ENCODE measurements at places on chromosomes 11 and 22.

- DNase-seq = no peak
Observed at GRCh38 chr11:81829976-81830375, 903.7 kb downstream of the FAM181B start.

DNA sequence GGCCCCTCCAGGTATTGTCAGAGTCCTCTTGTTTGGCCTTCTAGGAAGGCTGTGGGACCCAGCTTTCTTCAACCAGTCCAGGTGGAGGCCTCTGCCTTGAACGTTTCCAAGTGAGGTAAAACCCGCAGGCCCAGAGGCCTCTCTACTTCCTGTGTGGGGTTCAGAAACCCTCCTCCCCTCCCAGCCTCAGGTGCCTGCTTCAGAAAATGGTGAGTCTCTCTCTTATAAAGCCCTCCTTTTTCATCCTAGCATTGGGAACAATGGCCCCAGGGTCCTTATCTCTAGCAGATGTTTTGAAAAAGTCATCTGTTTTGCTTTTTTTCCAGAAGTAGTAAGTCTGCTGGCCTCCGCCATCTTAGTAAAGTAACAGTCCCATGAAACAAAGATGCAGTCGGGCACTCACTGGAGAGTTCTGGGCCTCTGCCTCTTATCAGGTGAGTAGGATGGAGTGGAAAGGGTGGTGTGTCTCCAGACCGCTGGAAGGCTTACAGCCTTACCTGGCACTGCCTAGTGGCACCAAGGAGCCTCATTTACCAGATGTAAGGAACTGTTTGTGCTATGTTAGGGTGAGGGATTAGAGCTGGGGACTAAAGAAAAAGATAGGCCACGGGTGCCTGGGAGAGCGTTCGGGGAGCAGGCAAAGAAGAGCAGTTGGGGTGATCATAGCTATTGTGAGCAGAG, at the start of gene CD3E:
TSS of gene CD3E (plus strand) at position 163 of the 681 bp plus-strand sequence. CDS start at position 386, 223 bp downstream.
- no peak for DNase-seq

- no peak for DNase-seq
Observed at GRCh38 chr11:8905528-8906165, 5.3 kb upstream of the AKIP1 start.

- no peak for DNase-seq
Observed at GRCh38 chr22:28813772-28814518, 13.6 kb upstream of the XBP1 start.

DNA sequence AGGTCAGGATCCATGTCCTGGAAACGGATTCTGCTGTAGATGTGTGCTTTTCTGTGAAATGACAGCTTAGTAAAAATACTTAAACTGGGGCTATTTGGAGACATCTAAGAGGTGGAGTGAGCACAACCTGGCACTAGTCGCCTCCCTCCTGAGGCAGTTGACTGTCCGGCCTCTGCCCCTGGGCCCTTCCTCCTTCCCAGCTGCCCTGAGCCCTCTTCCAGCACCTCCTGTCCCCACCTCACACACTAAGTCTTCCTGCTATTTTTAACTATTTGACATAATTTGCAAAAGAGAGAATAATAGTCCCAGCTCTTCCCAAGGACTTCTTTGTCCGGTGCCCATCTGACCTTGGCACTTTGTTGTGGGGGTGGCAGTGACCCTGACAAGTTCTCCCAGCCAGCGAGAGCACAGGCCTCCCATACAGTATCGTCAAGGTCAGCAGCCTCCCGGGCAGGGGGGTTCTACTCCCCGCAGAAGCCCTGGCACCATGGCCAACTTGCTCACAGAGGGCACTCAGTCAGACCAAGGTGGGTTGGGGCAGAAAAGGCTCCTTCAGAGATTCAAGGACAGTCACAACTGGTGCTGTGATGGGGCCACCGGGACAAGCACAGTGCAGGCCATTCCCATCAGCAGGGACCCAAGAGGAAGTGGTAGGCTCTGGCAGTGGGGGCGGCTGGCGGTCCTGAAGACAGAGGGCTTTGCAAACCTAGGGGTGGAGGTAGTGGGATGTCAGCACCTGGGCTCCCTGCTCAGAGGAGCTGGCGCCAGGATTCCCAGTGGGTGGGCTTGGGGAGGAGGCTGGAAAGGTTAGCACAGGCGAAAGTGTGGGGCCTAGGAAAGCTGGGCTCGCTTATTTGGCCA, 5.5 kb upstream of the NEAT1 start:
- DNase-seq = no peak

DNA sequence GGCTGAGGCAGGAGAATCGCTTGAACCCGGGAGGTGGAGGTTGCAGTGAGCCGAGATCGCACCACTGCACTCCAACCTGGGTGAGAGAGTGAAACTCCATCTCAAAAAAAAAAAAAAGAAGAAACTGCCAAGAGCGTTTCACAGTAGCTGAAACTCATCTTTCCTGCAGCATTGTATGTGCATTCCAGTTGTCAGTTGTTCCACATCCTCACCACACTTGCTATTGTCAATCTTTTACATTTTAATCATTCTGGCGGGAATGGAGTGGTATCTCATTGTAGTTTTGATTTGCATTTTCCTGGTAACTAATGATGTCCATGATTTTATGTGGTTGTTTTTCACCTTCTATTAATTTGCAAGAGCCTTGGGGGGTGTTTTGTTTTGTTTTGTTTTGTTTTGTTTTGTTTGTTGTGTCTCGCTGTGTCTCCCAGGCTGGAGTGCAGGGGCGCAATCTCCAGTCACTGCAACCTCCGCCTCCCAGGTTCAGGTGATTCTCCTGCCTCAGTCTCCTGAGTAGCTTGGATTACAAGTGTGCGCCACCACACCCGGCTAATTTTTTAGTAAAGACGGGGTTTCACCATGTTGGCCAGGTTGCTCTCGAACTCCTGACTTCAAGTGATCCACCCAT, 8.1 kb upstream of the GNB1L start:
- DNase-seq = no peak

GRCh38 chr11:90250970-90251369, 28.1 kb upstream of the CHORDC1 start:
- no peak for DNase-seq

GRCh38 chr11:69535908-69536307, 54.4 kb downstream of the LINC01488 start:
- no peak for DNase-seq

GRCh38 chr11:133547808-133548494, 15.7 kb upstream of the OPCML start:
- no peak for DNase-seq

DNA sequence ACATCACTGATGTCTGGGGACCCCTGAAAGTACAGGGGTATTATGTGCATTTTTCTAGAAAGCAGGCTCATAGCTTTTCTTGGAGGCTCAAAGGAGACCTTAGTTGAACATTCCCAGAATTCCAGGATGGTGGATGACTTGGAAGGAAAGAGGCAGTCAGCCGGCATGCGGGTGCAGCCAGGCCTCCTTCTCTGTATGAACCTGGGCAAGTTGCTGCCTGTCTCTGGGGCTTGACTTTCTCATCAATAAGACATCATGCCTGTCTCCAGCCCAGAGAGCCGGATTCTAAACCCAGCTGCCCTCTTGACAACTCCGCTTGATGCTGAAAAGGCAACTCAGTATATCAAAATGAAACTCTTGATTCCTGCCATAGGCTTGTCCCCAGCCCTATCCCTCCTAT, 12.6 kb downstream of the MS4A15 start:
- DNase-seq = no peak

DNA sequence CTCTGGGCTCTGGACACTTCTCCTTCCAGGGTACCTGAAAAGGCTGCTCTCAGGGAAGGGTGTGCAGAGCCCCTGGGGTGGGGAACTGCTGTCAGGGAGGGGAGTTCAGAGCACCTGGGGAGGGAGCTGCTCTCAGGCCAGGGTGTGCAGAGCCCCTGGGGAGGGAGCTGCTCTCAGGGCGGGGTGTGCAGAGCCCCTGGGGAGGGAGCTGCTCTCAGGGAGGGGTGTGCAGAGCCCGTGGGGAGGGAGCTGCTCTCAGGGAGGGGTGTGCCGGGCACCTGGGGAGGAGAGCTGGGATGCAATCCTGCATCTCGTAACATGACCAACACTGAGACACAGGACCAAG, 764.2 kb downstream of the BRD1 start:
- no peak for DNase-seq

DNA sequence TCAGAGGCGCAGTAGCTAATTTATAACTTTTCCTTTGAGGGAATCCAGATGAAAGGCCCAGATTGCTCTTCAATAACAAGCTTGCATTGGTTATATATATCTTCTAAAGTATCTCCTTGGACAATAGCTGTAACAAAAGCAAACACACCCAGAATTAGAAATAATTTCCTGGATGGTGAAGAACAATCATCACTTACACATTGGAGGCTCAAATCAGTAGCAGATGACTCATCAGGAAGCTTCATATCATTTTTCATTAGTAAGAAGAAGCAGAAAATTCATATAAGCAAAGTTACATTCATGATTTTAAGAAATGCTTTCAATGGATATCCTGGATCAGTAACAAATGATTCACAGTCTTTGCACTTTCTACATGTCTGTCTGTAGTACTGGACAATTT, 173.6 kb upstream of the CCDC90B start:
- DNase-seq = no peak

DNA sequence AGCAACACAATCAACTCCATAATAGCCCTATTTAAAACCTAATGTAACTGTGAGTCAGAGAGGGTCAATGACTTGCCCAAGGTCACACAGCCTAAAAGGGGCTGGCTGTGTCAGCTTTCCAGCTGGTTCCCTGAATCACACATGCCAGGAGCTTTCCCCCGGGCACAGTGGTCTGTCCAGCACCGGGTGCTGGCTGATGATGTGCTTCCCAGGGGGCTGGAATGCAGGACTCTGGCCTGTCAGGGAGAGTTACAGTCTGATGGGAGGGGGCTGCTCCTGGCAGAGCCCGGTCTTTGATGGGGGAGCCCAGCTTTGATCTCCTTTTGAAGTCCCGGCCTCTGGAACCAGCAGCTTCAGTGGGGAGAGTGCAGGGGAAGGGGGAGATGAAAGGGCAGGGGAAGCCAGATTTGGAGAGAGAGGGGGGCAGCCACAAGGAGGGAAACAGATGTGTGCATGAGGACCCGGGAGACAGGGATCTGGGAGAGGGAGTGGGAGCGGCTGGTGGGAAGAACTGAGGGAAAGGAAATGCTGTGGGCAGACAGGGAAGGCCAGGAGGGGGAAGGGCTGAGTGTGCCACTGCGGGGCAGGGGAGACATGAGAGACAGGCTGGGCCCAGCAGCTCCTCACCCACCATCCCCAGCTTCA, 102.7 kb downstream of the NECTIN1 start:
- DNase-seq = no peak

GRCh38 chr11:47288066-47288465, 18.1 kb downstream of the MADD start:
- DNase-seq = no peak

- no peak for DNase-seq
Observed at GRCh38 chr22:32232191-32232830, 22.8 kb downstream of the SLC5A4 start.

DNA sequence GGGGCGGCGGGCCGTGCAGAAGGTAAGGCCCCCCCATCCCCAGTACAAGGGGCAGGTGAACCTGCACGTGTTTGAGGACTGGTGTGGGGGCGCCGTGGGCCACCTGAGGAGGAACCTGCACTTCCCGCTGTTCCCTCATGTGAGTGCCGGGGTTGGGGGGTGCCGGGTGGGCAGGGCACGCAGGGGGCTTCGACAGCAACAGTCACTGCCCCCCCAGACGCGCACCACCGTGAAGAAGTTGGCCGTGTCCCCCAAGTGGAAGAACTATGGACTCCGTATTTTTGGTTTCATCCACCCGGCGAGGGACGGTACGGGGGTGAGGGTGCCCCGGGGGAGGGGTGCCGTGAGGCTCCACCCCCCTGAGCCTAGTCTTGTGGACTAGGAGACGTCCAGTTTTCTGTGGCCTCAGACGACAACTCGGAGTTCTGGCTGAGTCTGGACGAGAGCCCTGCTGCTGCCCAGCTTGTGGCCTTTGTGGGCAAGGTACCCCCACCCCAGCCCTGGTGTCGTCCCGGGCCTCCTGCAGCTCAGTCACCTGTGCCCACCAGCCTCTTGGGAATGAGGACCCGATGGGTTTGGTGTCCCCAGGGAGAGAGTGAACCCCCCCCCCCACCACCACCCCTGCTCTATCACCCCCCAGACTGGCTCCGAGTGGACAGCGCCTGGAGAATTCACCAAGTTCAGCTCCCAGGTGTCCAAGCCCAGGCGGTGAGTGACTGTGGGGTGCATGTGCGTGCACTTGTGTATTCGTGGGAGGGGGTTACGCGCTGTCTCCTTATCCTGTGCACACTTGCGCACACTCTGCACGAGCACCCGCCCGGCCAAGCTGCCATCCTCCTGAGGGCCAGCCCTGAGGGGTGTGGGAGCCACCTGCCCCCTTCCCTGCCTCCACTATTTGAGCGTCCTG, 3.8 kb downstream of the B4GALNT4 start:
- no peak for DNase-seq

DNA sequence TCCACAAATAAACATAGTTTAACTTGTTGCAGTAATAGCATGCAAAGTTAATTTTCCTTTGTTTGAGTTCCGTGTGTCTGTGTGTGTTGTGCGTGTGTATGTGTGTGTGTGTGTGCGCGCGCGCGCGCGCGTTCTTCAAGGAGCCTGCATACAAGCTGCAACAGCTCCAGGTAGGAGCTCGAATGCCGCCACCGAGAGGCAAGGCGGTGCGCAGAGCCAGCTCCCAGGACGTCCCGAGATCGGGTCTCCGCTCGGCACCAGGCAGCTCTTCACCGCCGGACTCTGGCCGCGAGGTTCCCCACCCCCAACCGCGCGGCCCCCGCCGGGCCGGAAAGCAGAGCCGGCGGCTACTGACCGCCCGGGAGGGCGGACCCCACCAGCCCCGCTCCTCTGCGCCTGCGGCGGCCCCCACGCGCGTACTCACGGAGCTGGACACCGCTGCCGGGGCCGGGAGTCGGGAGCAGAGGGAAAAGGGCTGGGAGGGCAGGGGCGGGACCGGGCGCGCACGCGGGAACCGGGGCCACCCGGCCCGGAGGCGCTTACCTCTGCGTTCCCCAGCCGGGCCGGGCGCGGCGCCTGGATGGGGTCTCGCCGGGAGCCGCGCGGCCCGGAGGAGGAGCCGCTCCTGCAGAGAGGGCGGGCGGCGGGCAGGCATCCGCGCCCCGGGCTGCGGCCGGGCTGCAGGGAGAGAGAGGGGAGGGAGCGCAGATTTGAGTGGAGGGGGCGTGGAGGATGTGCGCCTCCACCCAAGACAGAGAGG, 40.4 kb upstream of the AKIP1 start:
- peak; percentile 17 for DNase-seq

GRCh38 chr22:30104501-30105156, 24.4 kb downstream of the HORMAD2 start:
- DNase-seq = no peak

- DNase-seq = no peak
Observed at GRCh38 chr11:122140500-122140899, 24.5 kb upstream of the BLID start.

DNA sequence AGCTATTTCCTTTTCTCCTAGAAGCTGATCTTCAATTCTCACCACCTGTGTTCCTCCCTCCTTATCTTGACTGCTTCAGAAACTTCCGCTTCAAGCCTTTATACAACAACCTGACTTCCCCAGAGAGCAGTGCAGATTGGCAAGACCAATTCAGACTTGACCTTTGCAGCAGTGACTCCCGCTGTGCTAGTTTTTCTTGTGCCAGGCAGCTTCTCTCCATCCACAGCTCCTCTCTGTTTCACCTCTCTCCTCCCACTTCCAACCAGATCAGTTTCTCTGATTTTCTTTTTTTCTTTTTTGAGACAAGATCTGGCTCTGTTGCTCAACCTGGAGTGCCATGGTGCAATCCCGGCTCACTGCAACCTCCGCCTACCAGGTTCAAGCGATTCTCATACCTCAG, 74.3 kb downstream of the GRAMD1B start:
- DNase-seq = no peak

- no peak for DNase-seq
Observed at GRCh38 chr11:119594639-119595249, 134.3 kb downstream of the NECTIN1 start.
